M059J (cell line): ENCODE measurements at places on chromosomes 6 and 20. TPM values are rescaled to one million over a fixed set of nuclear protein-coding genes. Genes with fewer than 3 reads are reported as not detected.

Gene BPIFB4
- not detected in 2 replicates for total RNA-seq

Gene KIF25
- not detected in 2 replicates for total RNA-seq

Gene SNAP91
- not detected in 2 replicates for total RNA-seq

Gene OR2H1
- not detected in 2 replicates for total RNA-seq

Gene VSTM2L
- 1.0 and 4.2 TPM in 2 replicates for total RNA-seq

Gene RIPOR2
- total RNA-seq: 18.6 and 22.9 TPM in 2 replicates

Gene RGS17
- 1.2 and 1.3 TPM in 2 replicates for total RNA-seq

GRCh38 chr6:127514179-127514772 lies 4.9 kb downstream of the MTCL3 start:
- DNase-seq: no peak

DNA sequence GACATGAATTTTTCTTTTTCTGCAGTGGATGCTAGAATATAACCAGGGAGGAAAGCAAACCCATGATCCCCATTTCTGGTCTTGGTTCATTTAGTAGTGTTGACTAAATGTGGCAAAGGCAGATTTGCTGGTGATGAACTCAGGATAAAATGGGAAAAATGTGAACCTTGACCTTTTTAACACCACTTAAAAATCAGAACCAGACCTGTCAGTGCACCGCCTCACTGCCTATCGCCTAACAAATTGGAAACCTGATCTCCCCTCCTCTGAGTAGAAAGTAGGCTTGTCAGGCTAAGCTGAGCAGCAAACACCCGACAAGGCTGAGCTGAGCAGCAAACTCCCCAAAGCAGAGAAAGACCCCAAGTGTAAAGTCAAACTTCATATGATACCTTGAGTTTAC lies 254.8 kb downstream of the FOXC1 start:
- peak; percentile 13 for DNase-seq

DNA sequence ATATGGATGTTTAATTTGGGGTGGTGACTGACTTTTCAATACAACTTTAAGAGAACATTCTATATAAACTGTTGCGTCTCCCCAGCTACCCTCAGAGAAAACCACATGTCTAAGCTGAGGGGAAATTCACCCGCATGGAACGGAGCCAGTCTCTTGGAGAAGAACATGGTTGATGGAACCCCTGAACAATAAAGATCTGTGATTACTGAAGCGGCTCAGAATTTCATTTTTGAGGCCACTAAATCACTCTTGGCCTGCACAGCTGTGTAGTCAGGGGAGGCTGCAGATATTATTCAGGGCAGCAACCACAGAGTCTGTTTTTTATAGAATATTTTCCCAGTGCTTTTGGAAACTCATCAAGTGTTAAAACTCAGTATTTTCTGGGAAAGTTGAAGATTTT lies 73.8 kb downstream of the EYA4 start:
- DNase-seq: peak; percentile 5

DNA sequence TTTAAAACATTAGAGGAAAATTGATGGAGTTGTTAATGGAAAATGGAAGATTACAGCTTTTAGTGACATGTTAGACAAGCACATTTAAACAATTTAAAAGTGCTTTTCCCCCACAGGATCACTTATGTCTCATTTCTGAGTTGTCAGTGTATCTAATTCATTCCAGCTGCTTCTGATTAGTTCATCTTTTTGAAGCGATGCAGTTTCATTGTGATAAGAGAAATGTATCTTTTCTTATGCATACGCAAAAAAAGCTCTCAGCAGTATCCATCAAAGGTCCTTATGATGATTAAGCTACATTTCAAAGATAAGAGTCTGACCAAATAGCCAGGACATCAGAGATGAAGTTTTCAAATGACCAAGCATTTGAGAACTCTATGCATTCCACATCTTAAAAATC lies 572.6 kb upstream of the SYNCRIP start:
- no peak for DNase-seq

- DNase-seq: no peak
These were observed 9.5 kb upstream of the SIRPB1 start for GRCh38 chr20:1629321-1629720.

- no peak for DNase-seq
These were observed 52.7 kb upstream of the MYB start for GRCh38 chr6:135128268-135128914.

GRCh38 chr6:100212131-100212530 lies 218.1 kb upstream of the MCHR2 start:
- no peak for DNase-seq

DNA sequence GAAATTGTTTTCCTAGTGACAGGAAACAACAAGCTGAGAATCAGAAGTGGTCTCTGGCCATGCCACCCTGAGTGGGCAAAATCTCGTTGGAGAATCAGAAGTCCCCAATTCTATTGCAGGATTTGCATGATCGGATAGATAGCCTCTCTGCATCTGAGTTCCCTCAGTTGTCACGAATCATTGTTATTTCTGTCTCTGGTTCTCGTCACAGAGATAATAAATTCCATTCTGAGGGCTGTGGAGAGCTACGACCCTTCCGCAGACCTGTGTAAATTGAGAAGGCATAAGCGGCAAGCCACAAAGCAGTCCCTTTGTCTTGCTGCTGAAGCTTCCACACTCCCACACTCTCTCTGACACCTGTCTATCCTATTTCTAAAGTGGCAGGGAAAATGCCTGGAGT lies 102.4 kb upstream of the CNR1 start:
- no peak for DNase-seq

DNA sequence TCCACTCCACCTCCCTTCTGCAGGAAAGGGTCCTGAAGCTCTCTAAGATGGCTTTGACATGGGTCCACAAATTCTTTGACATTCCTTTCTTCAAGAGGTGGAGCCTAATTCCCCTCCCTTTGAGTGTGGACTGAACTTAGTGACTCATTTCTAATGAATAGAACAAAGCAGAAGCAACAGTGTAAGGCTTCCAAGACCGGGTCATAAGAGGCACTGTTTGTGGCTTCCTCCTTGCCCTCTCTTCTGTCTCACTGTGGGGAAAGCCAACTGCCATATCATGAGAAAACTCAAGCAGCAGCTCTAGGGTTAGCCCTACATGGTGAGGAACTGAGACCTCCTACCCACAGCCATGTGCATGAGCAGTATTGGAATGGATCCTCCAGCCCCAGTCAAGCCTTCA lies 5.9 kb upstream of the CDK5RAP1 start:
- peak; percentile 57 for DNase-seq

GRCh38 chr6:24720131-24720603 lies 1.2 kb upstream of the C6orf62 start:
- DNase-seq: peak; percentile 61

GRCh38 chr6:111591901-111592461 lies 13.7 kb downstream of the TRAF3IP2 start:
- peak; percentile 76 for DNase-seq

DNA sequence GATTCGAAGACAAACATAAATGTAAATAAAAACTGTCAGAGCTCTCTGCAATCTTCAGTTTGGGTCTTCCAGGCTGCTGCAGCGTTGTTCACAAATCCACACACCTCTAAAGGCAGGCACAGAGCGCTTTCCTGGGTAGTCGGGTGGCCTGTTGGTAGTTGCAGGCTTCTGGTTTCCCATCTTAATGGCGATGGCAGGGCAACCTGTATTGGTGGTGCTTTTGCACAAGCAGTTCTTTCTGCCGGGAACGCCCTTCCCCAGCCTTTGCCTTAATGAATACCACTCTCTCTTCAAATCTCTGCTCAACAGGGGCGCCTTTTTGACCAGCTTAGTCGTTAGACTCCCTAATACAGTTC lies 723 bp upstream of the IFT52 start:
- DNase-seq: no peak
